ENCODE measurements at places on chromosomes 6 and 20.

GRCh38 chr20:58043236-58044140 is 185.0 kb downstream of the ANKRD60 start:
- no peak for DNase-seq

DNA sequence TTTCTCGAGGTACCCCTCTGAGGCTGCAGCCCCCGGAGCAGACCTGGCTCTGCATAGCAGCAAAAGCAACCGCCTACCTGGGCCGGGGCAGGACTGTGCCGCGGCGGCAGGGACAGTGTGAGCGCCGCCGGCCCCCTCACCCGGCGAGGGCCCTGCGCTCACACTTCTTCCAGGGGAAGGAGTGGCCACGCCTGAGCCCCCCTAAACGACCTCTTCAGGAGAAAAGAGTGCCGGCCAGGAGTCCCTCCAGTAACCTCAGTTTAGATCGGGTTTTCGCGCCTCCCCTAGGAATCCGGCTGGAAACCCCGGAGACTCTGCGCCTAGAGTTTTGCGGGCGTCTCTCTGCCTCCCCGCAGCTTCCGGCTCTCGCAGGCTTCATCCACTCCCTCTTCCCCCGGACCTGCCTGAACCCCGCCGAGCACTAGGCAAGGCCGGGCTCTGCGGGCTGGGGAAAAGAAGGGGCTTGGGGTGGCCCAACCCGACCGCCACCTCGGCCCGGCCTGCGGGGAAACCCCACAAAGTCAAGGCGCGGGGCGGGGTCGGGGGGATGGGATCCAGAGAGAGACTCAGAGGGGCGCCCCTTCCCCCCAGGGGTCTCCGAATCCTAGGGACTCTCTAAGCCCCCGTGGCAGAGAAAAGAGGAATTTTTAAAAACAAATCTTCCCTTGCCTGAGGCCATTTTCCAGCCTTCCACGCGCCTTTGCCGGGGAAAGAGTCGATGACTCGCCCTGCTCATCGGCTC is 558 bp downstream of the LINC00237 start:
- DNase-seq: no peak

DNA sequence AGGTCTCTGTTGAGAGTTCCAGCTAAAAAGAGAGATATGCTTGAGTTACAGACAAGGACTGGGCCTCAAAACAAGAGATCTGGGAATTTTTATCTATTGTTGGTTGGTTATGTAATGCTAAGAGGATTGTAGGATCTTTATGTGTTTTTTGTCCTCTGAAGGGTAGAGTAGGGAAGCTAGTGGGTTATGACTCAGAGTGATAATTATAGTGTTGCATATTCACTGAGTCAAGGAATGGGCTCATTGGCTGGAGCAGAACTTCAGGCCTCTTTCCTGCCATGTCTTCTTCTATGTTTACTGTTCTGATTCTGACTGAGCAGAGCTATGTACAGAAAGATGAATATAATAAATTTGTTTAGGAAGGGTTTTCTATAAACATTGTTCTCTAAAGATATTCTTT is 66.1 kb upstream of the NOX3 start:
- no peak for DNase-seq

- DNase-seq: no peak
Measured at GRCh38 chr20:35497320-35497719, 32.1 kb downstream of the C20orf173 start.

GRCh38 chr6:137623293-137623692 is 129.1 kb upstream of the OLIG3 start:
- no peak for DNase-seq

GRCh38 chr6:38326837-38327236 is 312.9 kb downstream of the BTBD9 start:
- no peak for DNase-seq

DNA sequence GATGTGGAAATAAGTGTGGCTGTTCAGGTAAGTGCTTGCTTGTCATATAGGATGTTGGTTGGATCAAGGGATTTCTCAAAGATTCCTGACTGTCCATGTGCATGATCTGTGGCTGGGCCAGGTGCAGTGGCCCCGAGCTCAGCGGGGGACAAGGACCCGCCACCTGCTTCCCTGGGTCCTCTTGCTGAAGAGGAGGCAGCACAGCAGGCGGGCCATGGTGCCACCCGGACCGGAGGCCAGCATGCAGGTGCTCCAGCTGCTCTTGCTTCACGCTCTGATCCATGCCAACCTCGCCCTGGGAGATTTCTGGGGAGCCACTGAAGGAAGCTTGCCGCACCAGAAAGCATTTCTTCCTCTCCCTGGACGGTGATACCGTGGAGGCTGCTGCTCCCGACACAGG is 173.8 kb downstream of the HIVEP2 start:
- DNase-seq: no peak

GRCh38 chr20:50920997-50921396 is 10.2 kb downstream of the ADNP start:
- no peak for DNase-seq

DNA sequence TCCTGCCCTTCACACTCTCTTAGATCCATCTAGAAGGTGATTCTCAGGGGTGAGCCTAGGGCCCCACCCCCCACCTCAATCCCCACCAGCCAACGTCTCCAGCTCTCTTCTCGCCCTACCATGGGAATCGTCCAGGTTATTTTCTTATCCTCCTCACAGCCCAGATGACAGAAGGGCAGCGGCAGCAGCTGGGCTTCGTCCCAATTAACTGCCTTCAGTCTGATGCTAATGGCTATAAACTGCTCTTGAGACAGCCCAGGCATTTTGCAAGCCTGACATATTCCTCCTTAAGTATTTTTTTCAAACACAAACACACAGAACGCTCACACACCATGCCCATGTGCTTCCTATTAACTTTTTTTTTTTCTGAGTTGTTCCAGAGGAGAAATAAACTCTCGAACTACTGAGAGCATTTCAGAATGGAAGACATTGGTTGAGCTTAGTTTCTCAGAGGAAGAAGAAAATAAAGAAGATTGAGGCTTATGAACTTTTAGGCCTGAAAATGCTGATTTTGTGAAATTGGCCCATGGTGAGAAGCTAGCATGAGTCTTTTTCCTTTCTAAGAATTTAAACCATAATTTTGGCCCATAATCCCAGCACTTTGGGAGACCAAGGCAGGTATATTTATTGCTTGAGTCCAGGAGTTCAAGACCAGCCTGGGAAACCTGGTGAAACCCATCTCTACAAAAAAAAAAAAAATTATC is 124.6 kb downstream of the EYA2 start:
- no peak for DNase-seq

- DNase-seq: no peak
Measured at GRCh38 chr6:156197513-156197912, 579.7 kb upstream of the ARID1B start.

DNA sequence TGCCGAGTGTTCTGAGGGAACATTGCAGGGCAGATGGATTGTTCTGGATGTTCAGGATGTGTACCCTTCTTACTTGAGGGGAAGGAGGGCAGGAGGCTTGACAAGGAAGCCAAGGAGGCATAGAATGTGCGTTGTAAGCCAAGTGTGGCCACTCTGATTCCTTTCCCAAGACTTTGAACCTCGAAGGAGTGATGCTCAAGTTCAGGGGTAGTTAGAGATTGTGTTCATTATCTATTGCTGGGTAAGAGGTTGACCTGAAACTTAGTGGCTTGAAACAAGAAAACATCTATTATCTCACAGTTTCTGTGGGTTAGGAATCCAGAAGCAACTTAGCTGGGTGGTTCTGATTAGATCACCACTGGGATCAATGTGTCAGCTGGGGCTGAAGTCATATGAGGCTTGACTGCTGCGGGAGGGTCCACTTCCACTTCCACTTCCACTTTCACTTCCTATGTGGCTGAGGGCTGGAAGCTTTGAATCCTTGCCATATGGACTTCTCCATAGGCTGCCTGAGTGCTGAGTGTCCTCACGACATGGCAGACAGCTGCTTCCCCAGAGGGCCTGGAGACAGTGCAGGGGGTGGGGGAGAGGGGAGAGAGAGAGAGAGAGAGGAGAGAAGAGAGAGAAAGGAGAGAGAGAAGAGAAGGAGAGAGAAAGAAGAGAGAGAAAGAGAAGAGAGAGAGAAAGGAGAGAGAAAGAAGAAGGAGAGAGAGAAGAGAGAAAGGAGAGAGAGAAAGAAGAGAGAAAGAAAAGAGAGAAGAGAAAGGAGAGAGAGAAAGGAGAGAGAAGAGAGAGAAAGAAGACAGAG is 6.9 kb upstream of the CD40 start:
- DNase-seq: no peak

GRCh38 chr6:35419417-35419816 is 32.7 kb upstream of the FANCE start:
- DNase-seq: no peak

GRCh38 chr20:37390891-37391525 is 45.1 kb downstream of the SRC start:
- no peak for DNase-seq

DNA sequence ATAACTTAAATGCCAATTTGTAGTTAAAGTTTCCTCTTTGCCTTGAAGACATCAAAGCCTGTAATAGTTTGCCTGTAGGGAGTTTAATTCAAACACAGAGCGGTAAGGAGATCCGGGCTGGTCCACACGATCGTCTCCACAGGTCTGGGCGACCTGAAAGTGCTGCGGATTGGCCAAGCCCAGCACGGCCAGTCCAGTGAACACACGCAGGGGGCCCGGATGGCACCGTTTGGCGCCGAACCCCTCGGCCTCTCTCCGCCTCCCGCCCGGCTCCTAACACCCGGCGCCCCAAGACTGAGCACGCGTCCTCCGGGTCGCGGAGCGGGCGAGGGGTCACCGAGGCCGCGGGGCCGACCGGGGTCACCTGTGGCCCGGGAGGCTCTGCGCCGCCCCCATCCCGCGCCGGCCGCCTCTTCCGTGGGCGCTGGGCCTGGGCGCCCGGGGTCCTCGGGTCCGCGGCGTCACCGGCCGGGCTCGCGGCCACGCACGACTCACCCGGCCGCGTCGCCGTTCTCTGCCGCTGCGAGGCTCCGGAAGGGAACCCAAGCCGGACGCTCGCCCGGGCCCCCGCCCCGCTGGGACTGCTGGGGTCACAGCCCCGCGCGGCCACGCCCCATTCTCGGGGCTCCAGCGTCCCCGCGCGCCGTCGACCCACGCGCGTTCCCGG is 481 bp downstream of the SERPINB6 start:
- no peak for DNase-seq

DNA sequence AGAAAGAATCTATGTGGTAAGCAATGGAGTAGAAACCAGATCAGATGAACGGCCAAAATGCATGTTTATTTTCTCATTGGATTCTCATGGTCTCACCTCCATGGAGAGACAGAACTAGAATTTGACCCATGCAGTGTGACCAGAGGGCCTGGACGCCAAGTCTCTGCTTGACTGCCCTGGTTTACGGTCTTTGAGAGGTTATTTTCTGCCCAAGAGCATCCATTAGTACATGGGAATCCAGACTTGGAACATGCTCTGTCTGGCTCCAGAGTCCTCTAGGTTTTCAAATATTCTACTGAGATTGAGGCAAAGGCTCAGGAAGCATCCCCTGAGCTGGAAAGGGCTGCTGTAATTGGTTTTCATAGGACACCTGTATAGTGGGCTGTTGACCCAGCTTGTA is 45.5 kb upstream of the UST start:
- no peak for DNase-seq

GRCh38 chr20:59665656-59666555 is 61.6 kb downstream of the PHACTR3 start:
- DNase-seq: no peak

DNA sequence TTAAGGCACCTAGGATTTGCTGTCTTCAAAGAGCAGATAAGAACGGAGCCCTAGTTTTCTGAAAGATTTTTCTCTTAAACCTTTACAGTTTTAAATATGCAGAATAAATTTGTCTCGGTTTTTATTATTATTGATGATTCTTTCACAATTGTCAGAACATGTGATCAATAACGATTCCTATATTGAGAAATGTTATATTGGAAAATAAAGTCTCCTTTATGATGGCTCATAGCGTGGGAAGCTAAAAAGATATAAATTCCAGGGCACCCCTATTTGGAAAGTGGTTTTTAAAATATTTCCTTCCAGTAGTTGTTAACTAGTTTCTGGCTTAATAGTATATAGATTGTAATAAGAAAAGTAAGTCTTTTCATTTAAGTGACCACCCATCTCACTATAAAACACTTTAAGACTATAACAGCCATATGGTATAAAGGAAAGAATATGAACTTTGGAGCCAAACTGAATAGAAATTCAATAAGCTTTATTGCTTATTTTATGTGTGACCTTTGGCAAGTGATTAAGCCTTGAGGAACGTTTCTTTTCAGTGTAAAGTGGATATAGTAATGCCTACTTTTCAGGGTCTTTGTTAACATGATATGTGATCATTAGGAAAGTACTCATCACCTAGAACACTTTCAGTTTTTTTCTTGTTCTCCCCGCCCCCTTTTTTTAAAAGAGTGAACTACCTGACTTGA is 369.6 kb downstream of the LAMA2 start:
- DNase-seq: no peak

DNA sequence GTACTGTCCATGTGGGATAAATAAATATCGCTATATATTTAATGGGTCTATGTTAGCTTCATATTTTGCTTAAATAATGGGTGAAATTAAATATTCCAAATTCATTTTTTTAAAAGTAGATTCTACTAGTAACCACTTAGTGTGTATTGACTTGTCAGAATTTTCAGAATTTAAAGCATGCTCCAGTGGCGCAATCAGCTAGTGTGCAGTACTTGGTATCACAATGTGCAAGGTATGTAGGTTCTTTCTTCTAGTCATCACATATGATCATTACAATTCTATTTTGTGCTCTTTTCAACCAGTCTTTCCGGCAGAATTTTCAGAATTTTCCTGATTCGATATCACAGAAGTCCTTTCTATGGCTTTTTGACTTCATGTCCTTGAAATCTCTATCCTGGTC is 32.6 kb downstream of the PDE7B start:
- DNase-seq: no peak

GRCh38 chr6:143822584-143823024 is 20.5 kb upstream of the LTV1 start:
- DNase-seq: no peak

- DNase-seq: peak; percentile 26
Measured at GRCh38 chr20:36093025-36093803, 61.3 kb upstream of the EPB41L1 start.

DNA sequence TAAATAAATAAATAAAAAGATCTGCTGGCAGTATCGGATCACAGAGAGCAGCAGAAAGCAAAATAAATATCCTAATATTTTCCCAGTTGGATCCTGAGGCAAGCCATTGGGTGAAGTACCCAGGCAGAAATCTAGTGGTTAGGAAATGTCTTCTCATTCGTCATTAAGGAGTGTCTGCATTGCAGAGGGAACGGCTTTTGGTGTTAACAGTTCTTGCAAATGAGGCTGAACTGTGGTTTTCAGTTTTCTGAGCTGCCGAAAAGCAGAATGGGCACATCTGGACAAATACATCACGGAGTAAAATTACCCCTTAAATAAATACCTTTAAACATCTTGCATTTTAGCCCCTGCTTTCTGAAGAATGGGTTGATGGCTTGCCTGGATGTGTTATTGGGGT is 82.3 kb upstream of the MPC1 start:
- DNase-seq: no peak

- DNase-seq: no peak
Measured at GRCh38 chr20:47985092-47985850, 200.0 kb upstream of the SULF2 start.

- no peak for DNase-seq
Measured at GRCh38 chr6:156873654-156874380, 96.6 kb downstream of the ARID1B start.
